ENCODE measurements at places on chromosomes 7 and 10. TPM values are rescaled to one million over a fixed set of nuclear protein-coding genes. Genes with fewer than 3 reads are reported as not detected.

The KNDC1 gene
- total RNA-seq = under 0.01 TPM

The DCLRE1A gene
- total RNA-seq = 3.7 TPM

The RHOBTB1 gene
- 31.1 TPM for total RNA-seq

The LIPJ gene
- total RNA-seq = not detected

The CELF2 gene
- total RNA-seq = 2.7 TPM

The LRRC18 gene
- not detected for total RNA-seq

The TRPV5 gene
- not detected for total RNA-seq

The PNLIP gene
- not detected for total RNA-seq

The SDK1 gene
- 1.1 TPM for total RNA-seq

The MKX gene
- 0.14 TPM for total RNA-seq

The FOXI2 gene
- total RNA-seq = not detected

The SUN3 gene
- total RNA-seq = not detected

The SMIM30 gene
- 14.9 TPM for total RNA-seq

The OSBPL3 gene
- 40.7 TPM for total RNA-seq

The LDB3 gene
- total RNA-seq = under 0.01 TPM

The DYDC2 gene
- total RNA-seq = not detected

The ERVW-1 gene
- total RNA-seq = not detected

The CCDC3 gene
- under 0.01 TPM for total RNA-seq

The IKZF1 gene
- total RNA-seq = not detected

The PIK3AP1 gene
- total RNA-seq = 0.43 TPM

The KIAA1217 gene
- total RNA-seq = 2.0 TPM

The PRKCQ gene
- 0.14 TPM for total RNA-seq

The MPP7 gene
- total RNA-seq = 0.14 TPM

The ADO gene
- 46.7 TPM for total RNA-seq

The SMKR1 gene
- total RNA-seq = 0.66 TPM

The STEAP1B gene
- 2.2 TPM for total RNA-seq

The PRSS37 gene
- total RNA-seq = not detected

The SYNPO2L gene
- total RNA-seq = 0.43 TPM

The TEX47 gene
- total RNA-seq = not detected

The SFTPA1 gene
- not detected for total RNA-seq

The ZSCAN21 gene
- 10.5 TPM for total RNA-seq

The CEP41 gene
- total RNA-seq = 23.5 TPM

The ATP5MK gene
- total RNA-seq = 163 TPM

The MRLN gene
- not detected for total RNA-seq

The GPR158 gene
- total RNA-seq = 3.9 TPM

The DLG5 gene
- total RNA-seq = 64.1 TPM

The C7orf57 gene
- total RNA-seq = under 0.01 TPM

The LRRD1 gene
- total RNA-seq = under 0.01 TPM

Measured in placental pericyte (primary cell).